ENCODE measurements at places on chromosomes 5 and 9. TPM values are rescaled to one million over a fixed set of nuclear protein-coding genes. Genes with fewer than 3 reads are reported as not detected.

ARPC5L gene
- total RNA-seq, result 27.8 TPM

NEURL1B gene
- total RNA-seq, result 39.9 TPM

ADGRV1 gene
- total RNA-seq, result 16.4 TPM

FCN2 gene
- not detected for total RNA-seq

CARTPT gene
- 1.5 TPM for total RNA-seq

ANGPTL2 gene
- 43.2 TPM for total RNA-seq

TTC16 gene
- not detected for total RNA-seq
